ENCODE measurements at places on chromosomes 2 and 18. TPM values are rescaled to one million over a fixed set of nuclear protein-coding genes. Genes with fewer than 3 reads are reported as not detected.
A peak's percentile ranks its signal among the peaks of the same experiment; 100 is the strongest.

The COQ10B gene
- total RNA-seq = 18.6 TPM

The TUBB8B gene
- total RNA-seq = not detected

The IL1R1 gene
- total RNA-seq = 70.8 TPM

GRCh38 chr2:119157850-119158511 is 570 bp downstream of the C1QL2 start:
- H3K4me3 ChIP-seq = no peak overlapping the region
- DNase-seq = no peak
- no peaks in the 10 kb centered on the region for H3K27me3 ChIP-seq
- H3K4me1 ChIP-seq = no peaks in the 10 kb centered on the region
- no peak overlapping the region for H3K27ac ChIP-seq
- no peaks in the 10 kb centered on the region for H3K36me3 ChIP-seq

GRCh38 chr2:150075831-150076230 is 411.6 kb downstream of the RND3 start:
- no peaks in the 10 kb centered on the region for H3K27me3 ChIP-seq
- H3K36me3 ChIP-seq = no peaks in the 10 kb centered on the region
- no peaks in the 10 kb centered on the region for H3K4me1 ChIP-seq
- H3K27ac ChIP-seq = no peak overlapping the region
- no peak for DNase-seq

GRCh38 chr18:46497129-46497528 is 159.9 kb downstream of the LOXHD1 start:
- H3K4me1 ChIP-seq = no peaks in the 10 kb centered on the region
- no peaks in the 10 kb centered on the region for H3K27me3 ChIP-seq
- H3K27ac ChIP-seq = no peak overlapping the region
- no peaks in the 10 kb centered on the region for H3K36me3 ChIP-seq
- DNase-seq = no peak

DNA sequence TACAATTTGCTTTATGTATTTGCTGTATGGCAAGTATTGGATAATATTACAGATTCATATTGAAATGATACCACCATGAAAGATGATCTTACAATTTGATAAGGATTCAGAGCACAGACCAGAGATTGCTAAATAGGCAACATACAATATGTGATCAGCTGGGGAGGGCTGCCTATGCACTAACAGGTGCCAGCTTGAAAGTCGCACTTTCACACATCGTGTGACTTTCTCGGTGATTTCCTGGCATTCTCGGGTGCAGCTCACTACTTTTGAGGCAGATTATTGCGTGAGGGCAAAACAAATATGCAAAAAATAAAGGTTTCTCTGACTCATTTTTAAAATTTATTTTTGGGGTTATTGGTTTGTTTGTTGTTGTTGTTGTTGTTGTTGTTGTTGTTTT is 36.0 kb downstream of the RBMS1 start:
- H3K36me3 ChIP-seq = no peaks in the 10 kb centered on the region
- no peaks in the 10 kb centered on the region for H3K27me3 ChIP-seq
- H3K4me1 ChIP-seq = peaks cover 53% of the 10 kb centered on the region
- no peak overlapping the region for H3K27ac ChIP-seq
- H3K4me3 ChIP-seq = no peak overlapping the region

DNA sequence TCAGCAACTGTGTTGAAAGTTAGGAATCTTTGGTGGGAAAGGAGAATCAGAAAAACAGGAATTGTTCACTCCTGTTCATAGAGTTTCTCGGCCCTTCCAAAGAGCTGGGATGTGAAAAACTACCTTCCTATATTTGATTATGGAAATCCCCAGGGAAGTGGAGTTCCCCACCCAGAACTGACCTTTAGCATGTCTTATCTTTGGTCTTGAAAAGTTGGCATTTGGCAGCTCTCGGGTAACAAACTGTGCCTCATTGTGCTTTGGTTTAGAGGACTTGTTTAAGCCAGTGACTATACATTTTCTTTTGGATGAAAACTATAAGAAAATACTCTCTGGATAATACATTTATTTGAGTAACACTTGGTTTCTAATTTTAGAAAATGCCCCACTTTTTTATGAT is 51.3 kb upstream of the CERS6 start:
- no peak overlapping the region for H3K4me3 ChIP-seq
- H3K4me1 ChIP-seq = no peaks in the 10 kb centered on the region
- H3K36me3 ChIP-seq = no peaks in the 10 kb centered on the region
- no peak for DNase-seq
- no peaks in the 10 kb centered on the region for H3K27me3 ChIP-seq

DNA sequence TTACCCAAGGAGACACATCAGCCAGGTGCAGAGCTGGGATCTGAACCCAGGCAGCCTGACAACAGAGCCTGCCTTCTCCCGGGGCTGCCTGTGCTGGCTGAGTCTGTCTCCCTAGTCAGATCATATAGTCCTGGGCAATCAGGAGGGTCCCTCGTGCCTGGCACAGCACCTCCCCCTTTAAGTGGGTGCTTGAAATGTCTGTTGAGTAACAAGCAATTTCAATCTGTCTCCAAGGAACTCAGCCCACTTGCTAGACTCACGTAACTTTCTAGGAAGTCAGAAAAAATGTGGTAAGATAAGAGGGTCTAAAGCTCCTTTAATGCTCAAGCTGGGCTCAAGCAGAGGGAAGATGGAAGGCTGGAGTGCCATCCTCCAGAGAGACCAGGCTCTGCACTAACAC is 51.9 kb downstream of the REEP1 start:
- no peak overlapping the region for H3K4me3 ChIP-seq
- no peak overlapping the region for H3K27ac ChIP-seq
- H3K4me1 ChIP-seq = no peaks in the 10 kb centered on the region
- no peaks in the 10 kb centered on the region for H3K27me3 ChIP-seq

GRCh38 chr2:72538486-72538885 is 287.3 kb downstream of the EXOC6B start:
- no peaks in the 10 kb centered on the region for H3K36me3 ChIP-seq
- H3K4me1 ChIP-seq = no peaks in the 10 kb centered on the region
- DNase-seq = no peak
- H3K27ac ChIP-seq = no peak overlapping the region
- no peaks in the 10 kb centered on the region for H3K27me3 ChIP-seq

- H3K4me3 ChIP-seq = no peak overlapping the region
- no peaks in the 10 kb centered on the region for H3K27me3 ChIP-seq
- DNase-seq = no peak
- H3K27ac ChIP-seq = no peak overlapping the region
- H3K4me1 ChIP-seq = no peaks in the 10 kb centered on the region
These were observed 98.6 kb downstream of the NOL10 start for GRCh38 chr2:10591207-10591606.

DNA sequence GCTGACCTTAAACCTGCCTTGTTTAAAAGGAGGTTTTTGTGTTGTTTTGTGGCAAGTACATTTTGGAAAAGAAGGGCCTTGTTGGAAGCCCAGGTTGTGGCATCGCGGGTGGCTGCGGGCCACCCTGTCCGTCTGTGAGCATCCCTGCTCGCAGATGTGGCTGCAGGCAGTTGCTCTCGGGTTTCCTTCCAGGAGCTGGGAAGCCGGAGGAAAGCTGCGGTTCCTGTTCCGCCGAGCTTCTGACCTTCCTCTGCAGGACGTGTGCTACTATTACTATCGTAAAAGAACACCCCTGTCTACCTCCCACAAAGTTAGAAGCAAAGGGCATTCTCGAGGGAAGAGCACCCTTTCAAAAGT is 766 bp downstream of the MFF start:
- no peaks in the 10 kb centered on the region for H3K27me3 ChIP-seq
- peak; percentile 5 for DNase-seq
- H3K4me3 ChIP-seq = peak overlapping the region; percentile 93
- peak overlapping the region; percentile 89 for H3K27ac ChIP-seq
- H3K36me3 ChIP-seq = no peaks in the 10 kb centered on the region

DNA sequence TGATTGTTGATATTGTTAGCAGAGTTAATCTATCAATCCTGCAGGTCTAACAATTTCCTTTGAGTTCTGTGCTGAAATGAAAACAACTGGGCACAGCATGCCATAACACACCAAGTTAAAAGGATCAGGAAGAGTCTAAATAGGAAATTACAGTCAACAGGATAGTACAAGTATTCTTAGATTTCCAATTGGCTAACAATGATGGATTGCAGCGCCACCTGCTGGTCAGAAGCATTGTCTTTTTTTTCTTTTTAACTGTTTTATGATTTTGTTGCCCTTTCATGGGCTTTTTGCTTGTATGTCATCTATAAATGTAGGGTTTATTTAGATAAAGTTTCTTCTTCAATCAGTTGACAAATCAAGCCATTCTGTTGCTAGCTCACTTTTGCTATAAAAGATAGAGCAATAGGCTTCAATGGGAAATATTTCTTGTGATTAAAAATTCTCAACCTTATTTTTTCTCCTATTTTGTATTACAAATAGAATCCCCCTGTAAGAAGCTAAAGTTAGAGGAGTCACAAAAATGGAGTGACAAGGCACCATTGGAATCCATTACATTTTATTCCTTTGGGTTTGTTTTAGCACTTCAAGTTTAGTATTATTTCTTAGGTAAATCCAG is 40.8 kb upstream of the RPRM start:
- H3K4me1 ChIP-seq = no peaks in the 10 kb centered on the region
- DNase-seq = peak; percentile 32
- no peaks in the 10 kb centered on the region for H3K27me3 ChIP-seq
- H3K27ac ChIP-seq = no peak overlapping the region
- no peaks in the 10 kb centered on the region for H3K36me3 ChIP-seq
- H3K4me3 ChIP-seq = no peak overlapping the region

DNA sequence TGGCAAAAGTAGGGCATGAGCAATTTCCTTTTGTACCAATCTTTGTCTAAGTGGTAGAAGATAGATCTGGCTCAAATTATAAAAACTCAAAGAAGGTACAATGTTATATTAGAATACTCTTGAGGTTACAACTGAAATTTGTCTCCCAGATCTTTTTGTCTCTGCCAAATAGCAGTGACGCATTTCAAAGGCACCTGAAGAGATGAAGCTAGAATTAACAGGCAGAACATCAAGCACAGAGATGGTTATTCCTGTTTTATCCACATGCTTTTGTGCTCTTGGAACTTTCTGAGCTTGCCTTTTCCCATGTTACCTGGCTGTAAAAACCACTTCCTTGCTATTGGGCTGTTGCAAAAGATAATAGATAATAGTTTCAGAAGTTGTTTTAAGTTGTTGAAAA is 74.3 kb downstream of the GREB1L start:
- DNase-seq = no peak
- H3K27ac ChIP-seq = no peak overlapping the region
- H3K27me3 ChIP-seq = no peaks in the 10 kb centered on the region
- no peaks in the 10 kb centered on the region for H3K36me3 ChIP-seq
- H3K4me1 ChIP-seq = no peaks in the 10 kb centered on the region

GRCh38 chr2:88168386-88168785 is 1.8 kb upstream of the THNSL2 start:
- no peak overlapping the region for H3K4me3 ChIP-seq
- H3K4me1 ChIP-seq = peaks cover 61% of the 10 kb centered on the region
- H3K36me3 ChIP-seq = no peaks in the 10 kb centered on the region

- H3K36me3 ChIP-seq = no peaks in the 10 kb centered on the region
- no peak overlapping the region for H3K4me3 ChIP-seq
- no peak for DNase-seq
- H3K27ac ChIP-seq = no peak overlapping the region
These were observed 466.1 kb upstream of the MC4R start for GRCh38 chr18:60838677-60839076.

DNA sequence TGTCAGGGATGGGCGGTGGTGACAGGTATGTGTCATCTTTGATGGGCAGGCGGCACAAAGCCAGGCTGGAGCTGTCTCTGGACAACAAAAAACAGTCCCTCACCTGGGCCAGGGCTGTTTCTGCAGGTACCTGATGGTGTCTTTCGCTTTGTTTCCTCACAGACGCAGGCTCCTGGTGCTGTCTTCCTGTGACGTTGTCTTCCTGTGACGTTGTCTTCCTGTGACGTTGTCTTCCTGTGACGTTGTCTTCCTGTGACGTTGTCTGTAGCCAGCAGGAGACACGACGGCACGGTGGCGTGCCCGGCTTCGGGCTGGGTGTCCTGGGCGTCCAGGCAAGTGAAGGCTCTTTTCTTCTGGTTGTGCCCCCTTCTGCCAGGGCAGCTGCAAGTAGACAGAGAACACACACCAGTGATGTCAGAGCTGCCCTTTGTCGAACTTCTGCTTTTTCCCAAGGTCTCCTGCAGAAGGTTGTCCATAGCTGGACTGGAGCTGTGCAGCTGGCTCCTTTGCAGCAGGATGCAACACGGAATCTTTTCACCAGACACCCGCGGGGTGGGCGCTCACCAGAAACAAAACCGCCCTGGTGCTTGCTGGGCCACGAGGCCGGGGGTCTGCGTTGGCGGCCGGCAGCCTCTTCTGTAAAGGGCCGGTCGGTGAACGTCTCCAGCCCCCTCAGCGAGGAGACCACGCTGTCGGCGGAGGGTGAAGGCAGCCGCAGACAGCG is 21.1 kb downstream of the GPR35 start:
- peaks cover 69% of the 10 kb centered on the region for H3K27me3 ChIP-seq
- no peaks in the 10 kb centered on the region for H3K36me3 ChIP-seq
- DNase-seq = no peak
- H3K4me1 ChIP-seq = no peaks in the 10 kb centered on the region
- H3K27ac ChIP-seq = no peak overlapping the region

GRCh38 chr18:77098538-77099174 is 33.9 kb downstream of the MBP start:
- no peaks in the 10 kb centered on the region for H3K27me3 ChIP-seq
- H3K4me3 ChIP-seq = no peak overlapping the region
- no peak for DNase-seq
- peaks cover 23% of the 10 kb centered on the region for H3K4me1 ChIP-seq

DNA sequence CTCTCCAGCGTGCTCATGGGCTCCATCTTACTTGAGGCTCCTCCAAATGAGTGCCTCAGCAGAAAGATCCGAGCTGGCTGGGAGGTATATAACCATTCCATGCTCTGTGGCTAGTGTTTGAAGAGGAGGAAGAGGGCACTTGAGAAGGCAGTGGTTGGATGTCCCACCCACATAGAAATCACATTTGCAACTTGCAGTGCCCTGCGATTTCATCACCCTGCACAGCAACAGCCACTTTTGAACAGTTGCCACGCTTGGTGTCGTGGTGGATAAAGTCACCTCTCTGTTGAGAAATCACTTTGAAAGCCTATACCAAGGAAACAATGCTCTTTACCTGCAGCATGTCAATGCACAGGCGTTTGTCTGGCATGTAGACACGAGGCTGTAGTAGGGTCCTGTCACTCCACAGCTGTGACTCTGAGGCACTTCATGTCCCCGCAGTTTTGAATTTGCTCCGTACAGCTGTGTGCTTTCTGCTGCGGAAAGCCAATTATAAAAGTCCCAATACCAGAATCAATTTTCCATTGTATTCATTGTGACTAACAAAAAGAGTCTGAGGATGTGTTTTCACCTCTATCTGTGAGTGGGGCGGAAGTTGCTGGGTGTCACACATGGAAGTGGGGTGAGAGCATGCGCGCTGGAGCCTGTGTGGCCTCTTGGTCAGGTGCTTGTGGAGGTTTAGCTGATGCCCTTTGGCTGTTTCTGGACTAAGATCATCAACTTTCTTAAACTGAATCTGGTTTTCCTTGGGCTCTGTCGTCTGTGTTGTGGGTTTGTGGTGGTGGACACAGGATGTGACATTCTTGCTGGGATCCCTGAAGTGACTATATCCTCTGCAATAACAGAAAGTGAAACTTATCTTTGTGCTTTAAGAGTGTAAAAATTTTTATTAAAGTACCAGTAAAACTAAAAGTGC is 2.8 kb downstream of the CNDP2 start:
- no peaks in the 10 kb centered on the region for H3K27me3 ChIP-seq
- no peak for DNase-seq
- H3K36me3 ChIP-seq = peaks cover 34% of the 10 kb centered on the region
- H3K4me3 ChIP-seq = no peak overlapping the region
- peak overlapping the region; percentile 75 for H3K27ac ChIP-seq
- peaks cover 25% of the 10 kb centered on the region for H3K4me1 ChIP-seq

- peaks cover 18% of the 10 kb centered on the region for H3K4me1 ChIP-seq
- H3K27ac ChIP-seq = no peak overlapping the region
- H3K36me3 ChIP-seq = no peaks in the 10 kb centered on the region
- H3K4me3 ChIP-seq = no peak overlapping the region
- no peak for DNase-seq
These were observed 292.1 kb upstream of the FBXO11 start for GRCh38 chr2:48198371-48198770.
